OCI-LY7 (cell line): ENCODE measurements at places on chromosomes 1 and 21.

DNA sequence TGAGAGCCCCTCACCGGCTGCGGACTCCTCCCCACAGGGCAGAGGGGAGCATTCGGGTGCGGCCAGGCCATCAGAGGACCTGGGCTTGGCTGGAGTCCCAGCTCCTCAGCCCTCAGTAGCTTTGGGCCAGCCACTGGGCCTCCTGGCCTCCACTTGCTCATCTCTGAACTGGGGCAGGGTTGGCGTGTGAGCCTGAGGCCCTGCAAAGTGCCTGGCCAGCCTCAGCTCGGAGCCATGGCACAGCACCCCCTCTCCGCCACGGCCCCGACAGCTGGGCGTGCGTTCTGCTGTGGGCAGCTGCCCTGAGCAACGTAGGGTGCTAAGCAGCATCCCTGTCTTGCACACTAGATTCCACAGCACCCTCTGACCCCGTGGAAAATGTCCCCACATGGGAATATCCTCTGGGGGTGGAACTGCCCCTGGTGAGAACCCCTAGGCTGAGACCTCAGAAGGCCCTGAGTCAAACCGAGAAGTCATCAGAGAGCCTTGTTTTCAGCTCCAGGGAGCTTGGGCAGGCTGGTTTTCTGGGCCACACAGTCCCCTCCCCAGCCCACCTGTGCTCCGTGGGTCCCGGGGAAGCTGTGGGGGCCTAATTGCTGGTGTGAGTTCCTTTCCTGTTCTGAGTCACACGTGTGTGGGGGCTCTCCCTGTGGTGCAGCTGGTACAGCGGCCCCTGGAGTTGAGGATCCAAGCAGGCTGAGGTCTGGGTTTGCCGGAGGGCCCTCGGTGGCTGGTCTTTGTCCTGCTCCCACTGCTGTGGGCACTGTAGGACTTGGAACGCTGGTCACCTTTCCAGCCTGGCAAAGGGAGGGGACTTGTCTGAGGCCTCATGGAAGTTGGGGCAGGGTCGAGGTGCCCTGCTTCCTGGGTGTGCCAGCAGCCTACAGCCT is 24.5 kb downstream of the TP73 start:
- DNase-seq: no peak

DNA sequence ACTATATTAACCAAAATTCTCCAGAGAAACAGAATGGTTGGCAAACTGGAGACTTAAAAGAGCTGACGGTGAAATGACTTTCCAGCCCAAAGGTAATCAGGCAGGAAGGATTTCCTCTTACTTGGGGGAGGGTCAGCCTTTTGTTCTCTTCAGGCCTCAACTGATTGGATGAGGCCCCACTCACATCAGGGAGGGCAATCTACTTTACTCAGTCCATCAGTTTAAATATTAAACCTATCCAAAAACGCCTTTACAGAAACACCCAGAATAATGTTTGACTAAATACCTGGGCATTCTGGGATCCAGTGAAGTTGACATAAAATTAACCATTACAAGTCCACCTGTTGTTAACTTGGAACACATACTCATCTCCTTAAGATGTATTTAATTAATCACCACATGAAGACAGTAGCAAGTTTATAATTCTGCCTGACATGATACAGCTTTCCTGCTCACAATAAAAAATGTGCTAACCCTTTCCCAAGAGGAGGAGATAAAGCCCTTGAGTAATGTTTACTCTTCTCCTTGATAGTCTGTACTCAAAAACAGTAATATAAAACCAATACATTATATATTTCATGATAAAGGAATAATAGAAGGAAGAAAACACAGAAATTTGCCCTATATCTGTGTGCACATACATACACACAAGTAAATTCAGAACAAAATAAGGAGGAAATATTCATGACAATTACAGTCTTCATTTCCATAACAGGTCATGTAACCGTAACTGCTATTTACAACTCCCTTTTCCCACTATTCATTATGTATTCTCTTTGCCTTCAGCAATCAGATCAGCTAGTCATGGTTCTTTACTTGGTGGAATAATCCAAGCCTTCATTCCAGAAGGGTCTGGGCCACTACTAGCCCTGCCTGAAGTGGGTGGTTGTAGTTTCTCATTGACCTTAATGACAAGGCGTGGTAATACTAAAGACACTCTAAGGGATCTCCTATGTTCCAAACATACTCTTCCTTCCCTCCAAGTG is 107.5 kb upstream of the RUNX1 start:
- DNase-seq: no peak

DNA sequence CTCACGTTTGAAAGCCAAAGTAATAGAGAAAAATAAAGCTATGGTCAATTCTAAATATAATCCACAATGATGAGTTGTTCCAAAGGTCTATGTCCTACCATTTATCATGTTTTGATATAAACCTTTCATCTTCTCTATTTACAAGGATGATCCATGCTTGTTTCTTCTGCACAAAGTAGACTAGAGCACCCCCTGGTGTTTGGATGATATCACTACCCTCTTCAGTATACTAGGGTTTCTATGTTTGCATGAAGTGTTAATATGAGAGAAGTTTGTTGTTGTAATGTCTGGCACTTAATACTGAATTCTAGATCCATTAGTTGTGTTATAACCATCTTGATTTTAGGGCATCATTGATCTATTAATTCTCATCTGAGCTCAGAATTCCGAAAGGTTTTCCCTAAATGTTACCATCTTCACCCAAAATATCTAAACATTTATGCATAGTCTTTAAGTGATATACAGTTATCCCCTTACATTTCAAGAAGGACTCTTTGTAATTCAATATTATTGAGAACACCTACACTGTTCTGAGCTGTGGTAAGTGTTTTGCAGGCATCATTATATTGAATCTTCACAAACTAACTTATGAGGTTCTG is 21.1 kb downstream of the CLDN8 start:
- peak; percentile 38 for DNase-seq

GRCh38 chr1:170407138-170407537 is 124.8 kb upstream of the GORAB start:
- DNase-seq: no peak

GRCh38 chr1:192951691-192952460 is 107.3 kb downstream of the UCHL5 start:
- no peak for DNase-seq

GRCh38 chr1:101262060-101262459 is 25.2 kb downstream of the S1PR1 start:
- DNase-seq: no peak

GRCh38 chr1:38888423-38889333 is 7.3 kb upstream of the GJA9 start:
- no peak for DNase-seq

- DNase-seq: no peak
Observed at GRCh38 chr1:90902672-90903071, 119.2 kb downstream of the ZNF644 start.

DNA sequence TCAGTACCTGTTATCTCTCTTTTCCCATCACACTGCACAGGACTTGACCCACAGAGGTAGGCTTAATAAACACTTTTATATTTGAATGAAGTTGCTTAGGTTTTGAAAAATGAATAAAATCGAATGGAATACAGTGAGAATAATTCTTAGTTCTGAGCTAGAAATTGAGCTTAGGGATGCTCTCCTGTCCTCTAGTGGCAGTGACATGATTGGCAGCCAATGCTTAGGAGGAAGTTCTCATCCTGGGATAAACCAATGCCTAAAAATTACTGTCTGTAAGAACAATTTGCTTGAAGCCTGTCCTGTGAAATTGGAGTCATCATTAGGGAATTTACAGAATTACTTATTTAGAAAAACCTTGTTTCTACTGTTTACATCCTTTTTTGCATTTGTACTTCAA is 21.3 kb upstream of the CYP4X1 start:
- peak; percentile 1 for DNase-seq

DNA sequence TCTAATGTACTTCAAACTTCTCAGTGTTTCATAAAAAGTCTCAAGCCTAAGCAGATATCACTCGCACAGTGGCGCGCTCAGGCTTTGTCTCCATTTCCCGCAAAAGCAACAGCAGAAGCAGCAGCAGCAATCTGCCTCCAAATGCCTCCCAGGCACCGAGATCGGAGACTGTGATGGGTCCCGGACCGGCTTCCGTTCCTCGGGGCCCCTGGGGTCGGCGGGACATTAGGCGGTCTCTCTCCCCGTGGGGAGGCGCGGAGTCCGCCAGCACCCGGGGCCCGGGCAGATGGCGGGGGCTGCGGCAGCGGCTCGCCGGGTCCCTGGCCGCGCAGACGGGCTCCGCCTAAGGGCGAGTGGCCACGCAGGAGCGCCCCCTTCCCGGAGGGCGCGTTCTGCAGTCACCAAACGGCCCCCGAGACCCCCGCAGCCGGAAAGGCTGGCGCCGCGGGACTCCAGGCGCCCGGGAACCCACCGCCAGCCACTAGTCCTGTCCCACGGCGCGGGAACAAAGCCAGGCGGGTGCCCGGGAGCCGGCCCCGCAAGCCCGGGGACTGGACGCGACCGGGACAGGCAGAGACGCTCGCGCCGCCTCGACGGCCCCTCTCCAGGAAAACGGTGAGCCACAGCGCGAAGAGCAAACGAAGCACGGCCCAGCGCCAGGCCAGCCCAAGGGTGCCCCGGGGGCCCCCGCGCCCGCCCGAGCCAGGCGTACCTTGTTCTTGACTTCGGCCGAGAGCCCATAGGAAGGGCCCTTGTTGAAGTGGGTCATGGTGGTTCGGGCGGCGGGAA is 590 bp downstream of the CNN3 start:
- no peak for DNase-seq

GRCh38 chr1:119275145-119276134 is 93.1 kb upstream of the HAO2 start:
- DNase-seq: peak; percentile 63

DNA sequence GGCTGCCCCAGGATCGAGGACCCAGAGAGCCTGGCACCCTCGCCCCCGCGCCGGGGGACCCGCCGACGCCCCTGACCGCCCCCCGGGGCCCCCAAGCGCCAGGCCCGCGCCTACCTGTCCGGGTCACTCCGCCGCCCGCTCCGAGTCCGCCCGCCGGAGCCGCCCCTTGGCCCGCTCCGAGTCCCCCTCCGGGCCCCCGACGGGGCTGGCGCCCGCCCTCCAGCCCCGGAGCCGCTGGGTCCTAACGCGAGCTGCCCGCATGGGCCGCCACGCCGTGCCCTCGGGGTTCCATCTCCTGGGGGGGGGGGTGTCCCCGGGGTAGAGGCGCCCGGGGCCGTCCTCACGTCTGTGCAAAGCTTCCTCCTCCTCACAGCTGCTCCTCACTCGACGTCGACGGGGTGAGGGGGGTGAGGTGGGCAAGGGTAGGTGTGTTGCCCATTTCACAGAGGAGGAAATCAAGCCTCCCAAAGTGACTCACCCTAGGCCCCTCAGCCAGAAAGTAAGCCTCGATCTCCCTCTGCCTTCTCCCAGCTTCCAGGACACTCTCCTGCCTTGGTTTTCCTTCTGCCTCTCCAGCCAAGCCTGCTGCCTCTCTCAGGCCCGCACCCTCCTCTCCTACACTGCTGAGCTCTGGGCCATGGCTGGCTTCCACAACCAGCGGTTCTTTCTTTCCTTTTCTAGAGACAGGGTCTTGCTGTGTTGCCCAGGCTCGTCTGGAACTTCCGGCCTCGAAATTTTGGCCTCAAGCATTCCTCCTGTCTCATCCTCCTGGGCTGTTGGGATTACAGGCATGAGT is at the start of gene MFAP2:
MFAP2 (minus strand) TSS at position 148 of the 796 bp plus-strand sequence. CDS start 2,347 bp downstream, outside the sequence.
- no peak for DNase-seq

DNA sequence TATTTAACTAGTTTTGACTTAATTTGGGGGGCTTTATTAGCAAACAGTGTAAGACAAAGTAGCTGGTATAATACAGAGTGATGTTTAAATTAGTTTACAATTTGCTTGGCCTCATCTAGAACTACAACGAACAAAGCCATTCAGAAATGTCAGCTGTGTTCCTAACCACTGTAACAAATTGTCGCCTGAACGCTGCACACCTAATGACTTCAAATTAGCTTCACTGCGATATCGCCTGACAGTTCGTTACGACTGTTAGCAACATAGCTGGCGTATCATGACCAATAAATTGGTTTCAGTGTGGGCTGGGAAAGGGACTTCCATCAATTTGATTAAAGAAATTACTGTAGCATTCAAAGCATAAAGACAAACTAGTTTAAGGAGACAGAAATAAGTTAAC is 139.8 kb upstream of the USH2A start:
- no peak for DNase-seq

DNA sequence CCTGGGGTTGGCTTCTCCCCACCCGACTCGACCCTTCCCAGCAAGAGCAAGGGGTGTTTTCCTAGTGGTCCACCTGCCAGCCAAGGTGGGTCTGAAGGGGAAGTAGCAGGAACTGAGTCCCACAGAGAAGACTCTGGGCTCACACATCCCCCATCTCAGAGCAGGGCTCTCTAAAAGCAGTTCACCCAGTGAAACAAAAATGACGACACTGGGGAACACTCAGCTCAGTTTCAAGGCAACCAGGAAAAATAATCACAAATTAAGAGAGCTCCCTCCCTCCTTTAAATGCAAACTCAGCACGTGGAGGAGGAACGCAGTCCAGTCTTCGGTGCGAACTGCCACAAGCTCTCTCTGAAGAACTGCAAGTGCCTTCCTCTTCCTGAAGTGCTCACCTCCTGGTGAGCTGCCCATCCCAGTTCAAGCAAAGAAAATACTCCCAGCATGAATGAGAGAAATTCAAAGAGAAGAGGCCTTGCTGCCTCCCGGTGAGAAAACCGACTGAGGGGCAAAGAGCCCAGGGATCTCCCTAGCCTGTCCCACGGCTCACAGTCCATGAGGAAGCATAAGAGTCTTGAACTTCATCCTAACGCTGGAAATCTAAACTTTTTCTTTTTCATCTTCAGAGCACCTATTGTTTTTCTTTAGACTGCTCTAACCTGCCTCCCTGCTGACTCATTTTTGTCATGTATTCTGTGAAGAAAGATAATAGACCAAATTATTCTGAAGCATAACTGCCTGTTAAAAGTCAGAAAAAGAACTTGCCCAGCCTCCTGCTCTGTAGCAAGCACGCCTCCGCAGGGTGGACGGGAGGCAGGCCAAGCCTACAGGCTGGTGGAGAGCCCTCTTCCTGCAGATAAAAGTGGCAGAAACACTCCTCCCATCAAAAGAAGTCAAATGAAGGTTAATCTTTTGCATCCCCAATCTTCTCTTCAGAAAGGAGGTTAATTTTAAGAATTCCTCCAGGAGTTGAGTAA is 281.4 kb downstream of the HHIPL2 start:
- no peak for DNase-seq

DNA sequence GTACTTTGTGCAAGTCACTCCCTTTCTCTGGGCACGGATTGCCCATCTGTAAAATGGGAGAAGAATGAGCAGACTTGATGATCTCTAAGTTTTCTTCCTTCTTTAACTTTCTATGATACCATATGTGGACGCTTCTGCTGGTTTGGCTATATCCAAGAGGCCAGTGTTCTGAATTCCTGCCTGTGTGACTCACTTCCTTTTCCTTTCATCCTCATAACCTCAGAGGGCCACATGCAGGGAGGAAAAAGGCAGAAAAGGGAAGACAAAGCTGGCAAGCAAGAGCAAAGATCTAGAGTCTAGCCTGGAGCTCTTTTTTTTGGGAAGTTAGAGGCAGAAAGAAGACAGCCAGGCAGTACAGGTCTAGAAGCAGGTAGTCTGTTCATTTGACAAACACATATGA is 151.2 kb downstream of the OMA1 start:
- DNase-seq: no peak
